Endothelial cell (in vitro differentiated cells): ENCODE measurements at places on chromosomes 5 and 9.

GRCh38 chr5:4735261-4735660 lies 404.9 kb upstream of the ADAMTS16 start:
- no peak for DNase-seq

DNA sequence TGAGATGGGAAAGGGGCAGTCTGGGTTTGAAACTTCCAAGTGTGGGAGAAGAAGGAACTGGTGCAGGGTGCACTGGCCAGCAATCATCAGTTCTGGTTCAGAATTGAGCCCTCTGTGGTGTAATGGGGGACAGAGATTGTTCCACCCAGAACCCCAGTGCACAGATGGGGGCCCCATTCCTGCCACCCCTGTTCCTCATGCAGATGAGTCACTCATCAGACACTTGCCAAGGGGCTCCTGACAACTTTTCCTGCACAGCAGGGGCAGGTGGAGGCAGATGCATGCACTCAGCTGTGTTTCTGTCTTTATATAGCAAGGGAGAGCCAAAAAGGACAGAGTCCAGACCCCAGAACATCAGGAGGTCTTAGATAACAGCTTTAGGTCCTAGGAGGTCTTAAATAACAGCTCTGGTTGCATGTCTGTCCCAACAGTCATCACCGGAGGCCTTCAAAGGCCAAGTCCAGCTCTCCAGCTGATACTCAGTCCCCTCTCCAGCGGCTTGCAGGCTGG lies 252.9 kb downstream of the HSPA4 start:
- DNase-seq = no peak

- DNase-seq = peak; percentile 6
Observed at GRCh38 chr5:151318850-151319732, 15.5 kb upstream of the SLC36A3 start.

DNA sequence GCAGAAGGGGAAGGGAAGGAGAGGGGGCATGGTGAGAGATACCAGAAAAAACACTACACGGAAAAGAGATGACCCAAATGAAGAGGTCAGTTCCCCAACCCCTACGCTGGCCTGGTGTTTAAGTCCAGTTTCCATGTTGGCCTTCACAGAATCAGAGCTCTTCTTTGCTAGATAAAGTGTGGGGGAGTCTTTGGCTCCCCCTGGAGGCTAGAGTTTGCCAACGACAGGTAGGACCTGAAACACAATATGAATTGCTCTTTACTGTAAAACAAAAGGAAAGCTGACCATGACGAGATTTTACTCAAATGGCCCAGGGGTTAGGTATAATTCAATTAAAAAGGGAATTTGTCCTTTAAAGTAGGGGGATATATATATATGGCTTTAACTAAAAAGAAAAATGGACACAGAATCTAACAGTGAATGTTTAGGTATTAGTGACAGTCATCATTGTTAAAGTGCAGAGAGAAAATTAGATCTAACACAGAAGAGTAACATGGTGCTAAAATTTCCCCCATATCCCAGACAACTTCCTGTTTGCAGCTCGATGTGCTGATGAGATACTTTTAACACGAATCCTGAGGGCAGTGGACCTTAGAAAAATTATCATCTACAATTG lies 92.0 kb downstream of the SV2C start:
- DNase-seq = peak; percentile 72

GRCh38 chr5:65779643-65780042 lies 57.6 kb downstream of the NLN start:
- DNase-seq = no peak

DNA sequence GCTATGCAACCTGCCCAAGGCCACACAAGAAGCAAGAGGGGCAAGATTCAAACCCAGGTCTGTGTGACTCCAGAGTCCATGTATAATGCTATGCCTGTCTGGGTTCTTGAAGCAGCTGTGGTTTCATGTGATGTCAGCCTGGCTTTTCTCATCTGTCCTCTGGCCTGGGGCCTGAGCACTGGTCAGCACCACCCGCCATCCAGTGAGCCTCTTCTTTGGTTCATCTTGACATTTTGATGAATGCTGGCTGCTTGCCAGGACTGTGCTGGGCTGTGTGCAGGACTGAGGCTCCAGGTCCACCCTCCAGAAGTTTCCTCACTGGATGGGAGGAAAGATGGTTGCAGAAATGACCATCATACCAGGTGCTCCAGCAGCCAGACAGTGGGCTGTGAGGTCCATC lies 61.5 kb downstream of the TSTD2 start:
- DNase-seq = no peak

- no peak for DNase-seq
Observed at GRCh38 chr9:34311499-34312185, 17.4 kb downstream of the KIF24 start.

GRCh38 chr9:126861707-126862103 lies 1.3 kb downstream of the ZBTB34 start:
- DNase-seq = no peak

GRCh38 chr5:69288688-69289087 lies 43.9 kb downstream of the CCDC125 start:
- no peak for DNase-seq

- no peak for DNase-seq
Observed at GRCh38 chr9:125549891-125550885, 156.8 kb downstream of the MAPKAP1 start.

GRCh38 chr5:150323092-150323491 lies 20.4 kb upstream of the ARSI start:
- DNase-seq = no peak

- DNase-seq = no peak
Observed at GRCh38 chr9:104882566-104882965, 45.4 kb downstream of the ABCA1 start.

DNA sequence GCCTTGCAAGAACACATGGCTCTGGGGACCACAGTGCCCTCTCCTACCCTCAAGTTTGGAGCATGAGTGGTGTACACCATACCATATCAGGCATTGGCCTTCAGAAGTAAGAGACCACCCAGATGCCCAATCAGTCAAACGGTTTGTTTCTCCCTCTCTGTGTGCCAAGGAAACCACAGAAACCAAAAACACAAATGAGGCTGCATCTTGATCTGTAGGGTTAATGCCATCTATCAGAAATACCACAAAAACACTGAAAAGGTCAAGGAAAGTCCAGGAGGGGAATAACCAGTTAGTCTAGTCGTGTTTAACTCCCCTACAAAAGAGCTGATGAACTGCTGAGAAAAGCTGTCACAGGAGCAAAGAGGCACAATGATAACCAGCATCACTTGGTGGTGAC lies 78.4 kb downstream of the INSYN2B start:
- no peak for DNase-seq

- DNase-seq = no peak
Observed at GRCh38 chr9:129635099-129636065, 6.6 kb downstream of the ASB6 start.

GRCh38 chr5:37208883-37209797 lies 40.0 kb downstream of the CPLANE1 start:
- no peak for DNase-seq

DNA sequence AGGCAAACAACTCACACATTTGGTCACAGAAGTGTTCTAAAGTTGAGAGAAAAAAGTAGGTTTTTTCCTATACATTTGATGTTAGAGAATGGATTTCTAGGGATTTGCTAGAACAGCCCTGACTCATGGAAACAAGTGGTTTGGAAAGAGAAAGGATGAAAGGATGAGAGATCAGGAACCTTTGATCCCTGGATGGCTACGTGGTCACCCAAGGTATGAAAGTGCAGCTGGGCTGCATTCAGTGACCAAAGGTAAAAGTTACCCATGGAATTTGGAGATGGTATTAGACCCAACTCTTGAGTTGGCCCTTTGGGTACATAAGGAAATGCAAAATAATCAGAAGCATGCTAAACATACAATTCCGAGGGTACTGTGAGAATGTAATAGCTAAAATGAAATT lies 61.3 kb upstream of the SPIN1 start:
- DNase-seq = no peak

- no peak for DNase-seq
Observed at GRCh38 chr5:61440596-61440995, 108.5 kb downstream of the ZSWIM6 start.

- no peak for DNase-seq
Observed at GRCh38 chr5:170614720-170615119, 110.9 kb downstream of the KCNIP1 start.

- no peak for DNase-seq
Observed at GRCh38 chr9:96131825-96132224, 170.2 kb downstream of the HSD17B3 start.

GRCh38 chr9:129619787-129620668 lies 873 bp downstream of the C9orf50 start:
- no peak for DNase-seq

- DNase-seq = no peak
Observed at GRCh38 chr5:166262395-166262794, 2029.0 kb upstream of the WWC1 start.

- DNase-seq = no peak
Observed at GRCh38 chr9:130912932-130913598, 16.5 kb upstream of the QRFP start.

DNA sequence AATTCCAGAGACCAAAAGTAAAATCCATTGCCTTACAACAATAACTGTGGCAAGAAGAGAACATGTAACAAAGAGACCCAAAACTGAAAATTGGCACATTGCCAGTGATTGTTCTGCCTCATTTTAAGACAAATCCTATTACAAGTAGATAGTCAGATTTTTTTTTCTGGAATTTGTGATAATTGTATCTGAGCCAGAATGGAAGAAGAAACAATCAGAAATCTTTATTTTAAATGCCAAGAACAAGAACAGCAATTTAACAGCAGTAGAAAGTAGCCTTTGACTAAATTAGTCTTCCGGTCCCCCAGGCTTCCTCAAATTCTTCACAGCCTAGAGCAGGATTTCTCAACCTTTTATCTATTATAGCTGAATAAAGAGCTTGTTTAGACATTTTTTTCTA lies 106.7 kb upstream of the PTPN3 start:
- DNase-seq = no peak

DNA sequence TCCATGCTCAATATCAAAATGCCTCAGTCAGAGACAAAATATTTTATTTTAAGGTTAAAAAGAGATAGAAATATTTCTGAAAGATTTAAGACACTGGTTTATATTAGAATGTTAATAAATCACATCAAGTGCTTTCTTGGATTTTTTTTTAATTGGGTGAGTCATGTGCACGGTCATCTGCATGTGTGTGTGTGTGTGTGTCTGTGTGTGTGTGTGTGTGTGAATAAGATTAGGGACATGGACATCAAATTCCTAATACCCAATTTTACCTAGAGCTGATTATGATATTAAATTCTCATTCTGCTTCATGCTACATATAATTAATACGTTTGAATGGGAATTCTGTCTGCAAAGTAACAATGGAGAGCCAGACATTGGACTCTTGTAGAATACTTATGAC lies 122.9 kb downstream of the BASP1 start:
- no peak for DNase-seq

DNA sequence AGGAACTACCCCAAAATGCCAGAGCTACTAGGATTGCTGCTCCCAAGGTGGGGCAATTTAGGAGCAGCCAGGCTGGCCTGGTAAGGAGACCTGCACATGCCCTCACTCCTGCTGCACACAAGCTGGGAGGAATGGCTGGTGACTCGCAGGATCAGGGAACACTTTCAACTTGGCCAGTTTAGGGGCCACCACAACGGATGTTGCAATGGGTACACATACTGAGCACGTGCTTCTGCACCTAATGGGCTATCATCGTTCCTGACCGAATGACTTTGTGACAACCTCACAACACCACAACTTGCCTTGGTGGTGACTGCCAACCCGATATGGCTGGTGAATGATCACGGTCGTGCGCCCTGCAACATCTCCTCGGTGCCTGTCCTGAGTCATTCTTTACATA lies 172.0 kb downstream of the ROR2 start:
- DNase-seq = no peak

DNA sequence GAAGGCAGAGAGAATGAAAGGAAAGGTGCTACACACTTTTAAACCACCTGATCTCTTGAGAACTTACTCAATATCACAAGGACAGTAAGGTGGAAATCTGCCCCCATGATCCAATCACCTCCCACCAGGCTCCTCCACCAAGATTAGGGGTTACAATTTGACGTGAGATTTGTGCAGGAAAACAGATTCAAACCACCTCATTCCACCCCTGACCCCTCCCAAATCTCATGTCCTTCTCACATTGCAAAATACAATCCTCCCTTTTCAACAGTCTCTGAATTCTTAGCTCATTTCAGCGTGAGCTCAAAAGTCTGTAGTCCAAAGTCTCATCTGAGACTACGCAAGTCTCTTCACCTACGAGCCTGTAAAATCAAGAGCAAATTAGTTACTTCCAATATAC lies 768.3 kb upstream of the COX7C start:
- DNase-seq = no peak

- no peak for DNase-seq
Observed at GRCh38 chr5:172773481-172774469, 2.8 kb upstream of the DUSP1 start.

GRCh38 chr5:52895075-52895474 lies 94.1 kb upstream of the ITGA2 start:
- DNase-seq = no peak

DNA sequence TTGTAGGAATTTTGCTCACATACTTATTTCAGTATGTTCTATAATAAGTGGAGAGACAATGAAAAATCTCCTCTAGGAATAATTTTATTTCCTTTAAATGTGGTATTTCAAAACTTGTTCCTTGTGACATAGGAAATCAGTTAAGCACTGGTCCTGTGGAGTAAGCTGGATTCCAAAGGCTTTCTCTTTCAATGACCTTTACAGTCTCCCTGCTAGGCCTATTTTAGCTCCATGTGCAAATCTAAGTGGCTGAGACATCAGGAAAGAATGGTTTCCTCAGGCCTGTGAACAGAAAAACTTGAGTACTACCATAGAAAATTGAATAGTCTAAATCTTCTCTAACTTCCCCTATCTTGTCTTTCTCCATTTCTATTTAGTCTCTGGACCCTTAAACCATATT lies 514.2 kb upstream of the TLE4 start:
- DNase-seq = no peak

DNA sequence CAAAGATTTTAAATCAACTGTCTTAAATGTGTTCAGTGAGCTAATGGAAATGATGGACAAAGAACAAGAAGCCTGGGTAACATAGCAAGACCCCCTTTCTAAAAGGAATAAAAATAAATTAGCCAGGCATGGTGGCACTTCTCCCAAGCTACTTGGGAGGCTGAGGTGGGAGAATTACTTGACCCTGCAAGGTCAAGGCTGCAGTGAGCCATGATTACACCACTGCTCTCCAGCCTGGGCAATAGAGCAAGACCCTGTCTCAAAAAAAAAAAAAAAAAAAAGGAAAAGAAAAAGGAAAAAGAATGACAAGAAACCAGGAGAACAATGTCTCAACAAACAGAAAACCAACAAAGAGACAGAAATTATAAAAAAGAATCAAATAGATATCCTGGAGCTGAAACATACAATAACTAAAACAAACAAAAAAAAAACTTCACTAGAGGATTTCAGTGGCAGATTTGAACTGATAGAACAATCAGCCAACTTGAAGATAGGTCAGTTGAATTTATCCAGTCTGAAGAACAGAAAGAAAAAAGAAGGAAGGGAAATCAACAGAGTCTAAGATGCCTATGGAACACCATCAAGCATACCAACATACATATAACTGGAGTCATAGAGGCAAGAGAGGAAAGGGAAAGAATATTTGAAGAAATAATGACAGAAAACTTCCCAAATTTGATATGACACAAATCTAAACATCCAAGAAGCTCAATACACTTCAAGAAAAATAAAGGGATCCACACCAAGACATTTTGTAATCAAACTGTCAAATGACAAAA lies 16.8 kb upstream of the SLC35D2 start:
- no peak for DNase-seq

GRCh38 chr9:74443036-74443750 lies 53.9 kb upstream of the RORB start:
- no peak for DNase-seq

- DNase-seq = no peak
Observed at GRCh38 chr5:142006363-142007236, 6.2 kb downstream of the GNPDA1 start.
